GM03348 (cell line): ENCODE measurements at places on chromosomes 11 and 22.

DNA sequence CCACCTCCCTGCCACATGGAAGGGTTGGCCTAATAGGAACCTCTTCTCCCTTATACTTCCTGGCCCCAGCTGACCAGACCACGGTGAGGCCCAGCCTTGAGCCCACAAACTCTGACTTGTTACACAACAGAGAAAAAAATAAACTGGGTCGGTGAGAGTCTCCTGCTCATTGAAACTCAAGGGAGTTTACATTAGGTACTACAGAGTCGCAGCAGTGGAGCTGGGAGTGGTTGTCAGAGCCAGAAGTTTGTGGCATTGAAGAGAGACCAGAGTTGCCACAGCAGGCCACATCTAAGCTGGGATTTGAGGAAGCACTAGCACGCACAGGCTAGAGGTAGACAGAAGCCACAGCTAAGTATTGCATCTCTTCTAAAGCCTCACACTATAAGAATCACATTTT, 296.2 kb downstream of the DDX10 start:
- no peak for DNase-seq

DNA sequence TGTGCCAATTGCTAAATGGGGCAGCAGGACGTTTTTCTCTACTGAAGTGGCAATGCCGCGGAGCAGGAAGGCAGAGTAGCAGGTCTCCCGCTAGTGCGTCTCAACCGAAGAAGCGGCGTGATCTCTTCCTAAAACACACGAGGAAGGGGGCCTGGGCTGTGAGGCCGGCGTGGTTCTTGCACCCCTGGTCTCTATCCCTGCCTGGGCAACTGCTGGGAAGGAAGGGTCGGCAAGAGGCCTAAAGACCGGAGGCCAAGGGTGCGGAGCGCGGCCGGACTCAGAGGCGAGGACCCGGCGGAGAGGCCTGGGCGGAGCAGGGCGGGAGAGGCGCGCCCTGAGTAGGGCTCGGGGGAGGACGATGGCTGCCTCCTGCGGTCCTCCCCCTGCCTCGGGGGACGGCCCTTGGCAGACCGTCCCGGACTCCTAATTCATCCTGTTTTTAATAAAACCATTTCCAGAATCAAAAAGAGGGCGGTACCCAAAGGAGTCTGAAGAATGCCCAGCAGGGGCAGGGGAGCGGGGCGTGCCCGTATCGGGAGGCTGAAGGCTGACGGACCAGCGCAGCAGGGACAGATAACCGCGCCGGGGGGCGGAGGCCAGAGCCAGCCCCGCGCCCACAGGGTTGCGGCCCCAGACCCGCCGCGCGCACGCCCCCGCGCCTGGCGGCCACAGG, 572 bp upstream of the APLP2 start:
- peak; percentile 95 for DNase-seq

- no peak for DNase-seq
These were observed 147.6 kb upstream of the OPCML start for GRCh38 chr11:133679896-133680295.

DNA sequence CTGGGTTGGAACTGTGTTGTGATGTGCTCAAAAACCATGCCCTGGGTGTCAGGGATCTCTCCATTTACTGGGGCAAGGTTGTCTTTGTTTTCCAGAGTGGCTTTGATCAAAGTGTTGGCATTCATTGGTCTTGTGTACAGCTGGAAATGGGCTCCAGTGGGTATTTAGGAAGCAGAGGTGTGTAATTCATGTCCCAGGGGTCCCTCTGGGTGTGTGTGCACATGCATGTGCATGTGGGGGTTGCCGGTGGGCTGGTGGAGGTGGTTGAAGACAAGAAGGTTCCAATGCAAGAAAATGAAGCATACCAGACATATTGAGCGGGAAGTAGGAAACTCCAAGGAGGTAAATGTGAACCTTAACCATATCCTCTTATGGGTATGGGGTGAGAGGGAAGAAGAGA, 121.7 kb downstream of the ME3 start:
- DNase-seq, result no peak

GRCh38 chr22:44442851-44443595, 55.0 kb downstream of the RTL6 start:
- DNase-seq, result no peak

GRCh38 chr22:38187413-38188212, 6.0 kb upstream of the PLA2G6 start:
- no peak for DNase-seq

GRCh38 chr22:17882727-17883126, 108.5 kb upstream of the BID start:
- no peak for DNase-seq

GRCh38 chr11:115241899-115242298, 262.3 kb downstream of the CADM1 start:
- DNase-seq, result no peak

DNA sequence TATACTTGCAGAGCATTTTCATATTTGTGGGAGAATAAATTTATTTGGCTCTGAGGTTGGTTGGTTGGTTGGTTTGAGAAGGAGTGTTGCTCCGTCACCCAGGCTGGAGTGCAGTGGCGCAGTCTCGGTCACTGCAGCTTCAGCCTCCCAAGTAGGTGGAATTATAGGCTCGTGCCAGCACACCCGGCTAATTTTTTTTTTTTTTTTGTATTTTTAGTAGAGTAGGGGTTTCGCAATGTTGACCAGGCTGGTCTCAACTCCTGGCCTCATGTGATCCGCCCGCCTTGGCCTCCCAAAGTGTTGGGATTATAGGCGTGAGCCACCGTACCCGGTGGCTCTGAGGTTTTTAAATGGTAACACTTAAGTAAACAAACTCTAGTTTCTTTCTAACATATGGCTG, 161.1 kb downstream of the TEAD1 start:
- DNase-seq, result no peak

DNA sequence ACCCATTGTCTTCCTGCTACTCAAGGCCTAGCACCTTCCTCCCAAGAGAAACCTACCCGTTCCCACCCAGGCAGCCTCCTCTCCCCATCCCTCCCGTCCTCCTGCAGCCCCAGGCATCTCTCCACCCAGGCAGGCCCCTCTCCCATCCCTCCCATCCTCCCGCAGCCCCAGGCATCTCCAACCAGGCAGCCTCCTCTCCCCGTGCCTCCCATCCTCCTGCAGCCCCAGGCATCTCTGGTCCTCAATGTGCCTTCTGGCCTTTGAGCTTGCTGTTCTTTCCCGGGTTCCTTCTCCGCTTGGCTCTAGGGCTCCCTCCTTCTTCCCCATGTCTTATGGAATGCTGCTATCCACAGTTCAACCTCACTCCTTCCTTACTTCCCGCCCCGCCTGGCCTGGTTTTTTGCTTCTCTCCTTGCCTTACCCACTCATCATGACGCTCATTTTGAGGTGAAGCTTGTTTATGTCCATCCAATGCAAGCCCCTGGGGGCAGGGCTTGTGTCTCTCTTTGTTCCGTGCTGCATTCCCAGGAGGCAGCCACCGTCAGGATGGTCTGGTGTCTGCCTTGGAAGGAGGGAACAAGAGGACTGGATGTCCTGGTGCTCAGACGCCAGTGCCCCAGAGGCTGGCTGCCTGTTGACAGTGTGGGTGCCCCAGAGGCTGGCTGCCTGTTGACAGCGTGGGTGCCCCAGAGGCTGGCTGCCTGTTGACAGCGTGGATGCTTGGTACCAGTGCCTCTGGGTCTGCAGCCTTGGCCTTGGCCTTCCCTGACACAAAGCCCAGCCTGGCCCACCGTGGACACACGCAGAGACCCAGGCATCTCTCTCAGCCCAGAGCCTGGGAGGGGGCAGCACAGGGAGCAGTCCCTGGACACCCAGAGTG, 815.7 kb downstream of the BRD1 start:
- DNase-seq, result peak; percentile 4

- no peak for DNase-seq
These were observed 68.6 kb upstream of the TMEM45B start for GRCh38 chr11:129747071-129747470.
